ENCODE measurements at places on chromosomes 4 and X.

- peak; percentile 75 for DNase-seq
Measured at GRCh38 chr4:113682730-113683537, 78.6 kb downstream of the CAMK2D start.

DNA sequence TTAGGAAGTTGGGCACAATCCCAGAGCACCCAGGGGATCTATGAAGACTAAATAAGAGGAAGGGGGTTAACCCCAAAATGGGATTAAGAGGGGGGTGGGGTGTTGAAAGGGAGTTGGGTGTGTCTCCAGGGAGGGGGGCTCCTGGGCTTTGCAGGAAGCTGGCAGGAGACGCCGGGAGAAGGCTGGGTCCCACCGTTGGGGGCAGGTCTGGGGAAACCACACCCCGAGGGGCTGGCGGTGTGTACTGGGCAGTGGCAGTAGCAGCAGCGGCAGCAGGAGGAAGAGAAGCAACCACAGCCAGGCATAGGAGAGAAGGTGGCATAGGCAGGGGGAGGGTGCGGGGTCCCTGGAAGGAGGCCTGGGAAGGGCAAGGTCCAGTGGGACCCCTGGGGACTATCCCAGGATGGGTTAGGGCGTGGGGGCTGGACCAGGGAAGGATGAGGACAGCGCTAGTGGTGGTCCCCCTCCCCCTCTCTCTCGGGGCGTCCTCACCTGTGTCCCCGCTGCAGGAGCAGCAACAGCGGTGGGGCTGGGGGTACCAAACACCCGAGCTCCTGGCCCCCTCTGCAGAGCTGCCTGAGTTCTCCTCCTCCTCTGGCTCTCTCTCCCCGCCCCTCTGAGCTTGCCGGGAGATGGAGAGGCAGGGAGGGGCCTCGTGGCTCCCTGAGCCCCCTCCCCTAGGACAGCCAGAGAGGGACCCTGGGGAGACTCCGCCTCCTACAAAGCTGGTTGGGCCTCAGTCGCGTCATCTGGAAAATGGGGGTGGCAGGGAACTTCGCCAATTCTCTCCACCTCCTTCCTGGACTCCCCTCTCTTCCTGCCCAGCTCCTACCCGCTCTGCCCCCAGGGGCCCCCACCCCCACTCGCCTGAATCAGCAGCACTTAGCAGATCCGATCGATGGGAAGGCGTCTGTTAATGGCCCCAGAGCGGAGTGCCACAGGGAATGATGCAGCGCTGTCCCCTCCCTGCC lies at the start of gene KCND1:
Gene KCND1 (minus strand): TSS at position 596 of the 971 bp plus-strand sequence. CDS start 1,573 bp downstream, outside the sequence.
- DNase-seq = peak; percentile 41

DNA sequence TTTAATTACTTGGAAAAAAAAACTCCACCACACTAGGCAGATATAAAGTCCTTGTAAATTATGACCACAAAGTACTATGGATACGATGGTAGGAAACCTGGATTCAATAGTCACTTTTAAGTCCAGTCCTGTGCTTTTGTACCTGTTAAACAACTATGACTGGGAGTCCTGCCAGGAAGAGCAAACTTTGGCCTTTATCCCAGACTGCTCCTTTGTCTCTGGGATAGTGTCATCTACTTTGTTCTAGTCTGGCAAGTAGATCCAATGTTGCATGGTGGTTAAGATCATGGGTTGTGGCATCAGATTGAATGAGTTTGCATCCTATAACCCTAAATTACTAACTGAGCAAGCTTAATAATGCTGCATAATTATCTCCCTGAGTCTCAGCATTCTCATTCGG lies 175.3 kb upstream of the FGF13 start:
- no peak for DNase-seq

DNA sequence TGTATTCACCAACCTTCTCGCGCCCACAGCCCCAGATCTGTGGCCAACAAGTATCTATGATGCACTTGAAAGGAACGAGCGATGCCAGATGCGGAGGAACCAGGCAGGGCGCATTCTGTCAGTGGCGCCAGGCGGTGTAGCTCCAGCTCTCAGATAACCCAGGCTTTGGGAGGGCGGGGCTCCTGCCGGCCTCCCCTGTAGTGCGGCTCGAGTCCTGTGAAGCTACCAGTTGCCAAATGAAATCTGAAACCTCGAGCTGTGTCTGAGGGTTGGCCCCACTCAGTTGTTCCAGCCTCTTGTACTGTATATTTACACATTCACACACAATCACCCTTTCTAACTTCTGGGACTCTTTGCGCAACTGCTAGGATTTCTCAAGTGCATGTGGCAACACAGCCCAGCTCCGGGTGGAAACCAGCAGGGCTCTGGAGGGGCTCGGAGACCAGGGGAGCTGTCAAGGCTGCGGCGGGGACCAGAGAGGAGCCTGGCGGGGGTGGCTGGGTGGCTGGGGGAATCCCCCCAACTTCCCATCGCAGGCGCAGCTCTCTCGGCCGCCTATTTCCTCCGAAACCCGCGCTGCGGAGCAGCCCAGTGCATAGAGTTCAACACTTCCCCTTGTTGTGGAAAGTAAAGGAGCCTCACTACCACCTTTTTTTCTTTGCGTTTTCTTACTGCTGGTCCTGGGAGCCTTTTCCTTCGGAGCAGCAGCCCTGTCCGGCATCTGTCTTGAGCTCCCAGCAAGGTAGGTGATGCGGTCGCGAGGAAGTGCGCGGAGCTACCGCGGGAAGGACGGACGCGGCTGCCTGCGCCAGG lies at the start of gene ARHGAP24:
Gene ARHGAP24 (plus strand): TSS at position 333 of the 813 bp plus-strand sequence.
- peak; percentile 99 for DNase-seq

DNA sequence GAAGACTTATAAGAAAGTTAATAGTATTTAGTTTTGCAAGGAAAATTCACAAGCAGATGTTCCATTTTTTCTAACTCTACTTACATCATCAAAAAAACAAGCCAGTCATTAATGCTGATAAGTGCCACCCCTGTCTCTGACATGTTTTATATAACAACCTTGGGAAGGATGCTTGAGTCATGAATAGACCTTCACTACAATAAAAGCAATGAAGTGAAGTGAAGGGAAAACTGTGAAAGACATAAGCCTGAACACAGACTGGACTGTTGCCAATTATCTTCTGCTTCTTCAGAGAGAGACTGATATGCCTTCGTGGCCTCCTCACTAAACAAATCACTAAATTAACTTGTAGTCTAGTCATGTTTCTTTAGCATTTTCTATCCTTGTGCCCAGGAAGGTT lies 353.2 kb downstream of the PDHA2 start:
- no peak for DNase-seq

DNA sequence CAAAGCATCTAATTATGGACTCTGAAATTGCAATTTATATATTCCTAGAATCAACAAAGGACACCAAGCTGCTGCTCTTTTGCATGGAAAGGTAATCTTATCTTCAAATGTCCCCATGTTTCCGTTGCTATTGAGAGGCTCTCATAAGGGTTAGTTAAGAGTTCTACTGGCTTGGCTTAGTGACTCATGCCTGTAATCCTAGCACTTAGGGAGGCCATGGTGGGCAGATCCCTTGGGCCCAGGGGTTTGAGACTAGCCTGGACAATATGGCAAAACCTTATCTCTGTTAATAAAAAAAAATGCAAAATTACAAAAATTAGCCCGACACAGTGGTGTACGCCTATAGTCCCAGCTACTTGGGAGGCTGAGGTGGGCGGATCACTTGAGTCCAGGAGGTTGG lies 93.4 kb upstream of the RAPGEF2 start:
- DNase-seq = no peak

DNA sequence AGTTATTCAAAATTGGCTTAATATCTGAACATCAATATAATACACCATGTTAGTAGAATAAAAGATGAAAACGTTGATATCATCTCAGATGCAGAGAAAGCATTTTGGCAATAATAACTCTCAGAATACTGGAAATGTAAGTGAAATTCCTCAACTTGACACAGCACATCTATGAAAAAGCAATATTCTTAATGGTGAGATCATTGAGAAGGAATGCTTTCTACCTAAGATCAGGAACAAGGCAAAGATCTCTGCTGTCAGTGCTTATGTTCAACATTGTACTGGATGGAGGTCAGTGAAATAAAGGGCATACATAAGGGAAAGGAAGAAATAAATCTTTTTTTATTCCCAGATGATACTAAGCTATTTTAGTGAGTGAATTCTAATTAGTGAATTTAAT lies 40.6 kb downstream of the MRPL1 start:
- no peak for DNase-seq

DNA sequence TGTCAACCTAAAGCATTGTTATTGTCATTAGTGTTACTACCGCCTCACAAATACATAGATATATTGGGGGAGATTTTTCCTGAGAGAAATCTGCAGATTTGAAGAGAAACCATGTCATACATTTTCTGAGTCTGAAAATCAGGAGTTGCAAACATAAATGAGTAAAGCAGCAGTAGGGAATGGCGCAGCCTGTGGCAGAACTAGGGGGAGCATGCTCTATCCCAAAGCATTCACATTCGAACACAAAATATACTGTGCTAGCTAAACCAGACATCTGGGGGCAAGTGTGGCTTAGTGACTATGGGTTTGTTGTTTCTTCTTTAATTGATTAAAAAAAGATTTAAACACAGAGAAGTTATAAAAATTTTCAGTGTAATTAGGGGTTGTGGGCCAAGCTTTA lies 83.2 kb downstream of the CPE start:
- no peak for DNase-seq

DNA sequence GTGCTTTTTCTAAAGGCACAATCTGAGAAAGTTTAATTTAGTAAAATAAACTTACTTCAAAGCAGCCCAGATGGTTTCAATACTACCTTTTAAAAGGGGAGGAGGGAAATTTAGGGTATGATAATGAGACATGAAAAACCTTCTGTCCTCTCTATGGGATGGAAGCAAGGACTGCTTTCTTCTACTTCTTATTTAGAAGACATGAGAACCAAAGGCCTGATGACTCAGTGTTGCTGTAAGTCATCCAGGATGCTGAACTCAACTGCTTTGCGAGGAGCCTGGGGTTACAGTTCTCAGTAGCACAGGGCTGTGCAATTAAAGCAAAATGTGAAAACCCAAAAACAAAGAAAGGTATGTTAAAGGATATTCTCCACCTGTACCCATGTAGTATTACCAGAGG lies 140.8 kb upstream of the EDNRA start:
- no peak for DNase-seq

- no peak for DNase-seq
Measured at GRCh38 chr4:145843639-145844038, 95.0 kb downstream of the ZNF827 start.

GRCh38 chr4:164313853-164314252 lies 440.1 kb upstream of the SMIM31 start:
- DNase-seq = no peak

- DNase-seq = no peak
Measured at GRCh38 chrX:150587585-150588503, 19.4 kb downstream of the MTM1 start.

DNA sequence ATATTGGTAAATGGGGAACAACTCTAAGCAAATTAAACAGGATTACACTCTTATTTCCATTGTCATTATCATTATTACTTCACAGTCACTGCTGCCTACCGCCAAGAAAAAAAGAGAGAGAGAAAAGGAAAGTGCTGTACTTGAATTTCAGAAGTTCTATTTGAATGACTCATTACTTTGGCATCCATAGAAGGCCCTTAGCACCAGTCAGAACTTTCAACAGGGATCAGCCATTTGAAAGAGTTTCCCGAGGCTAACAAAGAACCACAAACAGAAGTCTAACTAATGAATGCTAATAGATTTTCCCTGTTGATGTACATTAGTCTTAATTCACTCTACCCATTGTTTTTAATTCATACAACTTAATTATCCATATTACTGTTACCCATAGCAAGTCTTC lies 116.3 kb downstream of the SHROOM4 start:
- DNase-seq = no peak

DNA sequence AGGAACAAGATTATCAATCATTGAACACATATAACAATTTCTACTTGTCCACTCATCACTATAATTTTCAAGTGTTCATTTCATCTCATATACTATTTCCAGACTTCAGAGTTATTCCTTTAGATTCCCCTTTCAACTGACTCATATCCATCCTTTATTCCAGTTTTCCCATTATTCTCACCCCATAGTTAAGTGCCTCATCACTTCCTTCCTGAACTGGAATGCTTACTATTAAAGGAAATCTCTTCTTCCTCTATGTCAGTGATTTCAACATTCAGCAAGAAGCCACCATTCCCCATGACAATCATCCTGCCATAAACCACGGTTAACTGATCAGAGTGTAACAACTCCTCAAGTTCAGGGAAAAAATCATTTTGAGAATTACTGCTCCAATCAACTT lies 198.9 kb downstream of the FBXO8 start:
- DNase-seq = no peak

- no peak for DNase-seq
Measured at GRCh38 chr4:6277139-6277802, 7.6 kb downstream of the WFS1 start.

DNA sequence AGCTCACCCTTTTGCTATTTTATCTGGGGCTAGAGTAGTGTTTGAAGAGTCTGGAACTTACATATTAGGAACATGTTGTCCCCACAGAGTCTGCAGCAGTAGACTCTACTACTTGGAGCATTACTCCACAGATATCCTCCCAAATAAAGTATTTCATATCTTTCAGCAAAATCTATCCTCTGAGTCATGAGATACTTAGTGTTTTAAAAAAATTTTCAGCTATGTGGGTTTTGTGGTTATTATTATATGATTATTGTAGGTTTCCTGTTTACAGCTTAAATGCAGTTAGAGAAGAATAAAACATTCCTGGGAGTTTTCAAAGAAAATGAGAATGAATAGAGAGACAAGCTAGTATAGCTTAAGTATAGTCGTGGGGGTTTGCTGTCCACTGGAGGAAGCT lies 30.9 kb downstream of the PAGE2 start:
- DNase-seq = no peak

DNA sequence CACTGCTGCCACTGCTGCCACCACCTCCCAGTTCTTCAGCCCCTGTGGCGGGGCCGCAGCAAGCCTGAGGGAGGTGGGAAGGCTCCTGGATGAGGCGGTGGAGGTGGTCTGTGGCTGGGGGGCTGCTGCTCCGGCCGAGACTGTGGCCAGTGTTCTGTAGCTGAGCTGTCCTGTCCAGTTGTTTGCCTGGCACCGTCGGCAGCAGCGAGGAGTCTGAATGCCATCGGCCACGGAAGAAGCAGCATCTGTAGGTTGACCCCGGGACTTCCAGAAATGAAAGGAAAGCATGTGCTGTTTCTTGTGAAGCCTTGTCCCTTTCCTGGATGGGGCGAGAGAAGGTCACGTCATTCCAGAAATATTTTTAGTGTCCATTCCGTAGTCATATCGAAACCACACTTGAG lies 3.3 kb downstream of the C4orf54 start:
- no peak for DNase-seq

DNA sequence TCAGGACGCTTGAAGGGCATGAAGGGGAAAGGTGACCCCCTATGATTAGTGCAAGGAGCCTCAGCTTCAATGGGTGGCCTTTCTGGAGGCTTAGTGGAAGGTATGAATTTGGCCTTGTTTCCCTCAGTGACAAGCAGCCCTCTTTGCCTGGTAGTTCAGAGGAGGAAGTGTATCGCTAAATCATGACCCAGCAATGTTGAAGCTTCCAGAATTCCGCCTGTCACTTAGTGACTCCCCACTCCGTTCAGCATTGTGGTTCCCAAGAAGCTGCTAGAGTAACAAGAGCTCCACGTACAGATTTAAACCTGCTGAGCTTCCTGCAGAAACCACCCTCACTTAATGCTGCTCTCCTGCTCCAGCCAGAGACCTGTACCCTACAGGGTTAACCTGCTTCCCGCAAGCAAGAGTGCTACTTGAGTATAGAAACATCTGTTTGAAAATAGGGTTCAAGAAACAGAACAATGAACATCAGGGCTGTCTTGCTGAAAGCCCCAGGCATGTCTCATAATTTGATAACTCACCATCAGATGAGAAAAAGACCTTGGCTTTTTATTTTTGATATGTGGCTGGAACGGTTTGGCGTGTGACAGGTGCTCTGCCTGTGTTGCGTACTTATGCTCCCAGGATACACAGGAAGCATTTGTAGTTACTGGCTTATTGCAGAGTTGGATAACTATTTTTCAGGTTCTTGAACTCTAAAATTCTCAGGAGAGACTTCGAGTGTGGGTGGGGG lies 105.2 kb downstream of the UCHL1 start:
- DNase-seq = peak; percentile 71
